Hematopoietic multipotent progenitor cell treated with erythropoietin and hydrocortisone succinate and interleukin-3 and kit ligand, for 17 days (in vitro differentiated cells): ENCODE measurements at places on chromosomes 6 and 20.

GRCh38 chr6:25118038-25118437 lies 161.1 kb upstream of the CARMIL1 start:
- no peak for DNase-seq

GRCh38 chr6:43396408-43397149 lies 27.1 kb upstream of the ZNF318 start:
- no peak for DNase-seq

GRCh38 chr6:92559611-92560010 lies 859.7 kb downstream of the EPHA7 start:
- DNase-seq: no peak

GRCh38 chr6:135860361-135860760 lies 8.9 kb downstream of the PDE7B start:
- DNase-seq: no peak

- DNase-seq: no peak
Measured at GRCh38 chr6:43847741-43848630, 78.0 kb downstream of the VEGFA start.

GRCh38 chr20:34143951-34144350 lies 31.9 kb upstream of the EIF2S2 start:
- DNase-seq: no peak

DNA sequence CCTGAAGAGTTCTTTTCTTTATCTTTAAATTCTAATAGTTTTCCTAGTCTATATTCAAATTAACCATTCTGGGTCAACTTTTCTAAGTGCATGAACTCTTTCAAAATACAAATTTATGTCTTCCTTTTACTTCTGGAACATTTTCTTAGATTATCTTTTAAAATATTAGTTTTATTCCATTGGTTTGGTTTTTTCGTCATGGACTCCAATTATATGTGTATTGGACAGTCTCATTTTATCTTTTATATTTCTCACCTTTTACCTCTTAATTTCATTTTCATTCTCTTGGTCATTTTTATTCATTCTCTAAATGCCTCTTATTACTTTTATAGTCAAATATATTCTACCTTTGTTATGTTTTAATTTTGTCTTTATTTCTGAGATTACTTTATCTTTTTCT lies 356.7 kb upstream of the MMS22L start:
- DNase-seq: no peak

DNA sequence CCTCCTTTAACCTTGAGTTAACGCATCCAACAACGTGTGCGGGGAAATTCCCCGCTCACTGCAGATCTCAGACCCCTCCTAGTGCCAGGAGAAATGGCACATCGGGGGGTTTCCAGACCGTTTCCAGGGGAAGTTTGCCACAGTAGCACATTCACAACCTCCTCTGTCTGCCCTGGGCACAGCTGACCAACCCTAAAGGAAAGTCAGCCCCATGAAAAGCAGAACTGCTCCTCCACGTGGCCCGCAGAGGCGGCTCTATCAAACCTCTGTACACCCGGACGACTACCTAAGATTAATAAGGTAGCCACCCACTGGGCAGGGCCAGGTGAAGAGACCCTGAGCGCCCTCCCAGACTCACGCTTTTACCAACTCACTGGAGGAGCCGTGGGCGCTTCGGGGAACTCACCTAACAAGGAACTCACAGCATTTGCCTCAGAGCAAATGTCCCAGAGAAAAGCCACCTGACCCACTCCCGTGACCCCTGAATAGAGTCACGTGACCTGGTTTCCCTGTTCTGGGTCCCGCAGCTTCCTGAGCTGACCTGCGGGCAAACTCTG lies 93.1 kb downstream of the PRND start:
- no peak for DNase-seq
